ENCODE measurements at places on chromosomes 12 and 14.

GRCh38 chr12:3554371-3555115, 63.5 kb downstream of the PRMT8 start:
- no peaks in the 10 kb centered on the region for H3K27me3 ChIP-seq
- no peak overlapping the region for H3K4me3 ChIP-seq
- H3K36me3 ChIP-seq = no peaks in the 10 kb centered on the region
- no peak overlapping the region for H3K27ac ChIP-seq
- DNase-seq = no peak

- H3K4me1 ChIP-seq = peaks cover 9% of the 10 kb centered on the region
- no peak for DNase-seq
- peak overlapping the region; percentile 62 for H3K4me3 ChIP-seq
- H3K36me3 ChIP-seq = no peaks in the 10 kb centered on the region
- no peaks in the 10 kb centered on the region for H3K27me3 ChIP-seq
Observed at GRCh38 chr14:103848175-103849077, 1.1 kb upstream of the PPP1R13B start.

GRCh38 chr12:130965668-130966067, 12.0 kb downstream of the ADGRD1 start:
- no peak for DNase-seq
- no peaks in the 10 kb centered on the region for H3K4me1 ChIP-seq
- no peak overlapping the region for H3K27ac ChIP-seq
- H3K4me3 ChIP-seq = no peak overlapping the region
- no peaks in the 10 kb centered on the region for H3K36me3 ChIP-seq

DNA sequence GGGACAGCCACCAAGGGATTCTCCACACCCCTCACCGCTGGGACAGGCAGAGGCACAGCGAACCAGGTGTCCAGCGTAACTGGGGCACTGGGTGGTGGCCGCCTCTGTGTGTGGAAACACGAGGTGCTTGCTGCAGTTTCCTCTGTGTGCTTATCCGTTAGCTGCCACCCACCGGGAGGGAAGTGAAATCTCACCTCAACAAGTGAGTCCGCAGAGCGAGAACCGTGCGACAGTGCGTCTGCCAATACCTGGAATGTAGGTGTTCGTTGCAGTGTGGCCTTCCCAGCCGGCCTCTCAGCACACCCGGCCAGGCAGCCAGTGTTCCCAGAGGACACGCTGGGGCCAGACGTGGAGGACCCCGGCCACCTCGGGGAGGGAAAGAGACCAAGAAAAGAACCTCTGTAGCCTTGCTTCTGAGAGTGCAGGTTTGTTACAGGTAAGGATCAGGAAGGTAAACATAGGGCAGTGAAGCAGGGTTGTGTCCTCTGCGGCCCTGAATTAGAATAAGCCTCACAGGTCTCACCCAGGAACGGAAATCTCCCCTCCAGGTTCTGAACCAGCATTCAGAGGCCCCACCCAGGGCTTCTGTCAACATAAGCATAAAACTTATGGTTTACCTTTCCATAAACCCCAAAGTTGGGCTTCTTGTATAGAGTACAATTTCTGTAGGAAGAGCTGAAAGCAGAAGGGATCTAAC, 1.5 kb downstream of the BCL2L14 start:
- no peak overlapping the region for H3K27ac ChIP-seq
- no peaks in the 10 kb centered on the region for H3K4me1 ChIP-seq
- no peak for DNase-seq
- no peaks in the 10 kb centered on the region for H3K27me3 ChIP-seq
- H3K36me3 ChIP-seq = no peaks in the 10 kb centered on the region

- no peaks in the 10 kb centered on the region for H3K36me3 ChIP-seq
- DNase-seq = no peak
- H3K27me3 ChIP-seq = no peaks in the 10 kb centered on the region
Observed at GRCh38 chr14:101474563-101475455, 86.5 kb upstream of the DIO3 start.

DNA sequence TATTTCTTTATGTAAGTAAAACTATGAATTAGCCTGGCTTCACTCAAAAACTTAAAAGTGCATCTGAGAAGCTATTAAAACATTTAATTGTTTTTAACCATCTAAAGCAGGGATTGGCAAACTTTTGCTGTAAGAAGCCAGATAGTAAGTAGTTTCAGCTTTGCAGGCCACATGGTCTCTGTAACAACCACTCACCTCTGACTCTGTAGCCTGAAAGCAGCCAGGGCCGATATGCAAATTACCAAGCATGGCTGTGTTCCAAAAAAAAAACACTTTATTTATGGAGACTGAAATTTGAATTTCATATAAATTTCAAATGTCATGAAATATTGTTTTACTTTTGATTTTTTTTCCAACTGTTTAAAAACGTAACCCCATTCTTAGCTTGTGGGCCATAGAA, 95.3 kb downstream of the CIT start:
- H3K36me3 ChIP-seq = no peaks in the 10 kb centered on the region
- DNase-seq = no peak
- no peak overlapping the region for H3K27ac ChIP-seq
- H3K4me3 ChIP-seq = no peak overlapping the region
- no peaks in the 10 kb centered on the region for H3K4me1 ChIP-seq

GRCh38 chr14:70803321-70804310, 5.7 kb downstream of the MAP3K9 start:
- no peaks in the 10 kb centered on the region for H3K36me3 ChIP-seq
- H3K27ac ChIP-seq = no peak overlapping the region
- H3K4me3 ChIP-seq = no peak overlapping the region
- H3K4me1 ChIP-seq = no peaks in the 10 kb centered on the region
- DNase-seq = no peak
- H3K27me3 ChIP-seq = no peaks in the 10 kb centered on the region

DNA sequence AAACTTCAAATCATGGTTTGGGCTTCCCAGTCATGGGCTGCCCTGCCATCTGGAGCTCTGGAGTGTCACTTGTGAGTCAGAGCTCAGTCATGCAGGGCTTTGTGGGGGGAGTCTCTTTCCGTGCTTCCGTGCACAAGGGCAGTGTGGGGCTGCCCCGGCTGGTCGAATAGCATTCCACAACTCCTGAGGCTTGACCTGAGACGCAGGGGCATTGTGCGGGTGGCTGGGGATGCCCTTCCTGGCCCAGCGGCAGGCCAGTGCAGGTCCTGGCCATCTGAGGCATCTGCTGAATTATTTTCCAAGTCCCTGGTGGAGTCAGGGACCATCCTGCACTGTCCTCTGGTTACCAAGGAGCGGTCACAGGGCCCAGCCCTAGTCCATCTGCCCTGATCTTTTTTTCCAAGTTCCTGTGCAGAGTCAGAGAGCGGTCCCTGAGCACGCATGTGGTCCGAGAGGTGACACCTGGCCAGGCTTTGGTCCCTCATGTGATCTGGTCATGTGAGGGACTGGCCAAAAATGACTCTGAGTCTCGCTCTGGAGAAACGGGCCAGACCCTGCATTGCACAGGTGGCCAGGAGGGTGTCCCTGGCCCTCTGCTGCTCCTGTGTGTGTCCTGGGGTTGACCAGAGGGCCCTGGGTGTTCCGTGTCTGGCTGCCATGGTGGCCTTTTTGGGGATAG, 167.0 kb upstream of the ALG10B start:
- H3K4me3 ChIP-seq = no peak overlapping the region
- no peaks in the 10 kb centered on the region for H3K27me3 ChIP-seq
- H3K36me3 ChIP-seq = no peaks in the 10 kb centered on the region
- no peak overlapping the region for H3K27ac ChIP-seq

DNA sequence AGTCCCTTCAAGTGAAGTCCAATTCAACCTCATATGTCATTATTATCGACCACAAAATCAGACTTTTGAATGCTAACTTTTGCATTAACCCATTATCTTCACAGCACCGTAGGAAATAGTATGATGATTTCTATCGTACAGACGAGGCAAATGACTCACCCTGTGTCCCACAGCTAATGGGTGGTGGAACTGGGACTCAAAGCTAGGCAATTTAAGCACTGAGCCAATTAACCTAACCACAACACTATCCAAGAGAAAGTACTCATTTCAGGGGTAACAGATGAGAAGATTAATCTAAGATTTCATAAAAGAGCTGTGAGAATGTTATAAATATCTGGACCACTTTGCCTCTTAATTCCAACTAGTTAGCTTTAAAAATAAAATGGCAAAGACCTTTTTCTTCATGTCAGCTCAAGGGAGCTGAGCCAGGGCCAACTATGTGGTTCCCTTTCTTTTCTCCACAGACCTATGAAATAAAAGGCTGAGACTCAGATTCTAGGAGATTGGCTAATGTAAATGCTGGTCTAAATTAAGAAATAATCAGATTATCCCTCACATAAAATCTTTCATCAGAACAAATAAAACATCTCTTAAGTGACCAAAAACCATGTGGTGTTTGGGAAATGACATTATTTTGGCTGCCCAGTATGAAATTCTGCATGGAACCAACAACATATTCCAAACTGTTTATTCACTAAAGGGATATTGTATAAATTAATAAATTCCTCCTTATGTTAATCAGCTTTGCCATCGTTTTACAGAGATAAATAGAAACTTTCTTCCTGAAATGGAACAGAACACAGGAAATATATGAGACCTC, 4.9 kb downstream of the PTGER2 start:
- no peak overlapping the region for H3K27ac ChIP-seq
- no peak for DNase-seq
- H3K36me3 ChIP-seq = peaks cover 15% of the 10 kb centered on the region
- peak overlapping the region; percentile 36 for H3K4me3 ChIP-seq
- no peaks in the 10 kb centered on the region for H3K27me3 ChIP-seq
- peaks cover 17% of the 10 kb centered on the region for H3K4me1 ChIP-seq

GRCh38 chr12:6819106-6820030, 2.3 kb upstream of the GPR162 start:
- peaks cover 56% of the 10 kb centered on the region for H3K36me3 ChIP-seq
- H3K4me1 ChIP-seq = peaks cover 10% of the 10 kb centered on the region
- H3K27me3 ChIP-seq = no peaks in the 10 kb centered on the region
- DNase-seq = no peak
- H3K27ac ChIP-seq = no peak overlapping the region

- peak overlapping the region; percentile 22 for H3K4me3 ChIP-seq
- H3K27ac ChIP-seq = peak overlapping the region; percentile 33
- H3K27me3 ChIP-seq = no peaks in the 10 kb centered on the region
Observed at GRCh38 chr12:47192051-47192450, 112.3 kb upstream of the AMIGO2 start.

- no peak overlapping the region for H3K4me3 ChIP-seq
Observed at GRCh38 chr12:106498056-106498455, 84.7 kb upstream of the RFX4 start.

DNA sequence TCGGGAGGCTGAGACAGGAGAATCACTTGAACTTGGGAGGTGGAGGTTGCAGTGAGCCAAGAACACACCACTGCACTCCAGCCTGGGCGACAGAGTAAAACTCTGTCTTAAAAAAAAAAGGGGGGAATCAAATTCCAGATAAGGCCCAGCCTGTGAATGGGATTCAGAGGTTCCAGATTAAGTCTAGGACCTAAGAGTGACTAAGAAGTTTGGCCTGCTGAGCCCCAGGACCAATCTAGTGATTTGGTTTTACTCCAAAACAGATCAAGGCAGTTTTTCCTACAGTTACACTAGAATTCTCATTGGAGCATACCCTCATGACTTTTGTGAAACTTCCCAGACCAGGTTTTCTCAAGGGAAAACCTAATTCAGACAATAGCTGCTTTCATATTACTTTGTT, 22.8 kb downstream of the EXOC5 start:
- H3K4me3 ChIP-seq = no peak overlapping the region
- no peaks in the 10 kb centered on the region for H3K4me1 ChIP-seq
- no peaks in the 10 kb centered on the region for H3K27me3 ChIP-seq
- no peak overlapping the region for H3K27ac ChIP-seq
- H3K36me3 ChIP-seq = peaks cover 9% of the 10 kb centered on the region
- no peak for DNase-seq

DNA sequence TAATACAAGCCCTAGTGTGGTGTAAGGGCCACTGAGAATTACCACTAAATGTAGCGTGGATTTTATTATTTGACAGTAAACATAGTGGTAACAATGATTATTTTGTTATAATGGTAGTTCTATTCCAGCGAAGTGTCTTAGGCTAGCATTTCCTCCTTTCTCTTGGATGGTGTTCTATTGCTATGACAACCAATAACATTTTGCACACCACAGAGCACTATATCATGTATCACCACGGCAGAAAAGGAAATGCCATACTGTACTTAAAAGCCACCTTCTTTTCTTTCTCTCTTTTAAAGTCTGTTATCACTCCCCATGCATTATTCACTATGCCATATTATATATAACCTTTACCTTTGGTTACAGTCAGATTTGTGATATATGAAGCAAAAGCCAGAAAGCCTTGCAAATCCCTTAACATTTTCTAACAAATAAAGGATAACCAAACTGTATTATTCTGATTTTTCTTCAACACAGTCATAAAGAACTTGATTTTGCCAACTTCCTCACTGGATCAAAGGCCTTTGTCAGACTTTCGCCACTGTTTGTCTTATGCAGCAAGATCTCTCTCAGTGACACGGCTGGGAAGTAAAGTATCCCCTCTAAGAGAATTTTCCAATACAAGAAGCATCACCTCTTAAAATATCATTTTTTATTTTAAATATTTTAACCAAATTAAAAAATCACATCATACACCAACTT, 195.8 kb downstream of the FOXN3 start:
- H3K4me1 ChIP-seq = peaks cover 7% of the 10 kb centered on the region
- H3K27ac ChIP-seq = no peak overlapping the region
- DNase-seq = no peak
- H3K27me3 ChIP-seq = no peaks in the 10 kb centered on the region

DNA sequence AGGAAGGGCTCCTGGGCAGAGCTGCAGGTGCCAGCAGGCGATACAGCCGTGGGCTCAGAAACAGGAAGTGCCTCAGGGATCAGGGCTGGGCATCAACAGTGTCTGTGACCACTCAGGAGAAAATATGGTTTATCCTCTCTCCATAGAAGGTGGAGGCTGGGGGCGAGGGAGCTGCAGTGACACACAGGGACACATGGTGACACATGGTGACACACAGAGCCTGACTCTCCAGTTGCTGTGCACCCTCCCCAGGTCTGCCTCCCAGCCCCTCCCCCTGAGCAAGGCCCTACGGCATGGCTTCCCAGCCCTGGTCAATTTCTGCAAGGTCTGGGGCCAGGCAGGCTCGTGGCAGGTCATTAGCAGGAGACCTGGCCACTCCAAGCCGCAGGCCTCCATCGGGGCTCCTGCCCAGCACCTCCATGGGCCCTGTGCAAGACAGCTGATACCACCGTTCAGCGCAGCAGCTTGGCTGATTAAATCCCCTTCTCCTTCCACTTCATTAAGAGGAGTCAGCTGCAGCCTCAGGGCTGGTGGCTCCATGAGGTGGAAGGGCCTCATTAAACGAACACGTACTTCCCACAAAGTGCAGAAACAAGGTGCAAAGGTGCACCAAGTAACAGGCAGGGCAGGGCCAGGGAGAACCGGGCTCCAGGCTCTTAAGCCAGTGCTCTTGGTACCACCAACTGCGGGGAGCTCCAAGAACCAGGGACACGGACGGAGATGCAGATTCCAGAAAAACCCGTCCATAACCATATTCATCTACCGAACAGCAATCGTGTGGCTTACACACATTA, 60.7 kb downstream of the CCNK start:
- no peaks in the 10 kb centered on the region for H3K36me3 ChIP-seq
- H3K27ac ChIP-seq = no peak overlapping the region
- no peaks in the 10 kb centered on the region for H3K4me1 ChIP-seq
- H3K4me3 ChIP-seq = no peak overlapping the region
- H3K27me3 ChIP-seq = no peaks in the 10 kb centered on the region
